Neural crest cell (in vitro differentiated cells): ENCODE measurements at places on chromosomes 3 and 15.

- no peak for DNase-seq
Observed at GRCh38 chr3:139006051-139006716, at the start of gene PRR23A. PRR23A (minus strand) TSS chr3:139006268; CDS start chr3:139006268, 0 bp downstream.

DNA sequence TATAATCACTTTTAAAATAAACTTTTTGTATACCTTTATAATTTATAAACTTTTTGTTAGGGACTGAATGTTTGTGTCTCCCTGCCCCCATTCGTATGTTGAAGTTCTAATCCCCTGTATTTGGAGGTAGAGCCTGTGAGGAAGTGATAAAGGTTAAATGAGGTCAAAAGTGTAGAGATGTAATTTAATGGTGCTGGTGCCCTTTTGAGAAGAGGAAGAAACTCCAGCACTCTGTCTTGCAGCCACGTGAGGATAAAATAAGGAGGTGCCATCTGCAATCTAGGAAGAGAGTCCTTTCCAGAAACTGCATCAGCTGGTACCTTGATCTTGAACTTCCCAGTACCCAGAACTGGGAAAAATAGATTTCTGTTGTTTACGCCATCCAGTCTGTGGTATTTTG lies 106.1 kb upstream of the RGMA start:
- no peak for DNase-seq

DNA sequence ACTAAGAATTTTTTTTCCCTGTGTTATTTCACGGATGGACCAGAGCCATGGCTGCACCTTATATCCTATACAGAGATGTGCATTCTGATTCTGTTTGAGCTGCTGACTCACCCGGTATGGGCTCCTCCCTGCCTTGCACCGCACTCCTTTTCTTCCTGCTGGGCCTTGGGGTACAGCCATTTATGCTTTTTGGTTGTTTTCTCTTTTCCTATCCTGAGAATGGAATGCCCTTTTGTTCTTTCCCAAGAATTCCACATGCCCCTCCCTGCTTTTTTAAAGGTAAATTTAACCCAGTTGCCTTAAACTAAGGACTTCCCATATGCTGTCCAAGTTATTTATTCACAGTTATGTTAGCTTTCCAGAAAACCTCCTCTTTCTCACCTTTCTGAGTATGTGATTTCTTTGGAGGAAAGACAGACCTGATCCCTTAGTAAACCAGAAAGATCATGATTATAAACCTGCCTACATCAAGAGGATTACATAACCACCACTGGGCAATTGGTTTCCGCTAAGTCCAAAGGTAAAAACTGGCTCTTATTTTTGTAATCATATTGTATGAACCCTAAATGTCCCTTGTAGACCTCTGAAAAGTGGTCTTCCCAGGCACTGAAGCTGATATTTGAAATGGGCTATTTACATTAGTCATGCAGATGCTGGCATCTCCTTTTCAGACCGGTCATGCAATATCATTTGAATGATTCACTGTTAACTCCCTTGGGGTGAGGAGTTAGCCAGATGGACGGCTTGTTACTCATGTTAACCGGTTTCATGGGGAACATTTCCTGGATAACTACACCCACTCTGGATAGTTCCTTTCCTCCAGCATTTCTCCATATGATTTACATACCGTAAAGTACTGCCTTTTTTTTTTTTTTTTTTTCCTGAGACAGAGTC lies 45.5 kb downstream of the TMOD3 start:
- no peak for DNase-seq

DNA sequence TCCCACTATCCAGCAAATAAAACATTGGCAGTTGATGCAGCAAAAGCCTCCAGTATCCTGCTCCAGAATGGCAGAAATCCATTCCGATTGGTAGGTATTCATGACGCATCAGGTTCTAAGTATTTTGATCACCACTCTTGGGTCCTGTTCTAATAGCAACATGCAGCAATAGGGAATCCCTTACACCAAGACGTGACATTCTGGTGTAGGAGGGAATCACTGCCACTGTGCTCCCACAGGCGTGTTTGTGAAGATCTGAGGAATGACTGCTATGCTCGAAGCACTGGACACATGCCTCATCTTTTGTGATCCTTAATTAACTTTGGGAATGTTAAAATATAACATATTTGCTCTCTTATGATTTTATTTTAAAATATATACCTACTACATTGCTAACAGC lies 552.9 kb downstream of the MECOM start:
- no peak for DNase-seq

DNA sequence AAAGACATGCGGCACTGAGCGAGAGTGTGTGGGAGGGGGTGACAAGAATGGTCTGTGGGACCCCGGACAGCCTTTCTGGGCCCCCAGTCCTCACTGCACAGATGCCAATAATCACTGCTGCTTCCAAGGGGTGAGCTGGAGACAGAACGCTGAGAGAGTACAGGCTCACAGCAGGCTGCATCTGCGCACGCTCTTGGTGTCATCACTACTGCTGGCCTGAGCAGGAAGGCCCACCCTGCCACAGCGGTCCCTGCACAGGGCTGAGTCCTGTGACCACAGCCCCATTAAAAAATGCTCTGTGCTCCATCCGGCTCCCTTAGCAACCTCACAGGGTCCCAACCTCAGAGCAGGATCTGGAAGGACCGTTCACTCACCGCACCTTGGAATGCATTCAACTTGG lies 205.5 kb upstream of the NSMCE3 start:
- DNase-seq, result no peak

DNA sequence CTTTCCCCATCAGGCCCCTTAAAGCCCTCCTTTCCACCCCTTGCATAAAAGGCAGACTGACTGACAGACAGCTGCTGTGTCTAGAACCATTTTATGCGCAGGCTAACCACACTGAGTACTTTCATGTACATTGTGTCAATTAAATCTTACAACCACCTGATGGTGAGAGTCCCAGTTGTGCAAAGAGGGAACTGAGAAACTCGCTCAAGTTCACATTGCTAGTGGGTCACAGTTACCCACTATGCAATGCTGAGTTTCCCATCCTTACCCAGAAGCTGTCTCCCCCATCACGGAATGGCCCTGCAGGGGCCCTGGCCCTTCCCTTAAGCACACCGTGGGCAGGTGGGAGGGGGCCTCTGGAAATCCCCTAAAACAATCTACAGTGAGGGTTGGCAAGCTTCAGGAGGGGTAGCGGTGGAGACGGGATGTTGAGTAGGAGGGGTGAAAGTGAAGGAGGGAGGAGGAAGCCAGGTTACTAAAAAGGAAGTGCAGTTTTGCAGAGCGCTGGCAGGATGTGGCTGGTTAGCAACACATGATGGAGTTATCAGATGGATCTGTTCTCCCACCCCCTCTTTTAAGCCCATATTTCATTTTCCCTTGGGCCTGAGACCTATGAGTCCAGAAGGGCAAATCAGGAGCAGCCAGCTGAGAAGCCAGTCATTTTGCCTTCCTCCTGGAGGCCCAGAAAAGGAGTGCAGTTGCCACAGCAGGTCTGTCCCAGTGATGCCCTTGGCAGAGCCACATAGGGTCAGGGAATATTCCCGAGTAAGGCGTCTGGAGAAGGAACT lies 30.0 kb downstream of the STARD5 start:
- DNase-seq, result no peak

GRCh38 chr3:109563149-109563548 lies 225.8 kb upstream of the DPPA4 start:
- DNase-seq, result no peak

DNA sequence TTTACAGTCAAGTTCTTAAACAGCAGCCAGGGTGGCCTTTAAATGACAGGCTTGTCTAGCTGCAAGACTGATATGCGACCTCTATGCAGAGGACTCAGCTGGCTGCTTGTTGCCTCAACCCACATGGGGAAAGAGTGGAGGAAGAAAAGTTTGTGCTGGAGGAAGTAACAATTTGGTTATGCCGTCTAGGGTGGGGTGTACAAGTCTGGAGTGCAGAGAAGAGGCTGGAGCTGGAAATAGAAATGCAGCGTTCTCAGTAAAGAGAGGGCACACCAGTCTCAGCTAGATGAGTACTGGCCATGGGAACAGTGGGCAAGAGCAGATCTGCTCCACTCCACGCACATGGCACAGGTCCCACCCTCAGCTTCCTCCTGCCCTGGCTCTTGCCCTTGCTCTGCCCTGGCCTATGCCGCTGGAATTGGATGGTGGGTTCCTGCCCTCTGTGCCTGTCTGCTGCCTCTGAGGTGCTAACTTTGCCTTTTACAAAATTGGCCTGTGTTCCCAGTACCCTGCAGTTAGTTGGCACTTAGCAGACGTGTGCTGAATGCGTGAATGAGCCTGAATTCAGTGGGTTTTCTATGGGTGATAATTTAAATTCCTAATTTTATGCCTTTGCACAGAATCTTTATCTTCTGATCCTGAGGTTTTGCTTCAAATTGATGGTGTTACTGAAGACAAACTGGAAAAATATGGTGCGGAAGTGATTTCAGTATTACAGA lies 59.7 kb upstream of the FURIN start:
- DNase-seq, result no peak

- DNase-seq, result no peak
Observed at GRCh38 chr3:54014067-54014466, 108.3 kb upstream of the CACNA2D3 start.

GRCh38 chr3:18843983-18844382 lies 304.3 kb upstream of the KCNH8 start:
- no peak for DNase-seq

DNA sequence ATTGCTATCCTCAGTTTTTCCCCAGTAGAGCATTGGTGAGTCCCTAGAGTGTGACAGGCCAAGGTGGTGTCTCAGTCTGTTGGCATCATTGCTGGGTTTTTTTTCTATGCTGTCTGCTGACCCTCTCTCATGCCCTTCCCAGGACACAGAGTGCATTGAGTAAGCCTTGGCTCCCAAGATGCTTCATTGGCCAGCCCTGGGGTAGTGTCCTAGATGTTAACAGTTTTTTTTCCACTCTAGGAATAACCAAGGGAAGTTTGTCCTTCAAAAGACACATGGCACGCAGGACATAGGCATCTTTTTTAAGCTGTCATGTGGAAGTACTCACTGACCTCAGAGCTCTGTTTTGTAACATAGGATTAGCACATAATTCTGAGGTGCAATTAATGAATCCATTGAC lies 19.5 kb downstream of the ADAMTSL3 start:
- no peak for DNase-seq

- DNase-seq, result no peak
Observed at GRCh38 chr3:178028933-178029332, 507.3 kb upstream of the KCNMB2 start.

DNA sequence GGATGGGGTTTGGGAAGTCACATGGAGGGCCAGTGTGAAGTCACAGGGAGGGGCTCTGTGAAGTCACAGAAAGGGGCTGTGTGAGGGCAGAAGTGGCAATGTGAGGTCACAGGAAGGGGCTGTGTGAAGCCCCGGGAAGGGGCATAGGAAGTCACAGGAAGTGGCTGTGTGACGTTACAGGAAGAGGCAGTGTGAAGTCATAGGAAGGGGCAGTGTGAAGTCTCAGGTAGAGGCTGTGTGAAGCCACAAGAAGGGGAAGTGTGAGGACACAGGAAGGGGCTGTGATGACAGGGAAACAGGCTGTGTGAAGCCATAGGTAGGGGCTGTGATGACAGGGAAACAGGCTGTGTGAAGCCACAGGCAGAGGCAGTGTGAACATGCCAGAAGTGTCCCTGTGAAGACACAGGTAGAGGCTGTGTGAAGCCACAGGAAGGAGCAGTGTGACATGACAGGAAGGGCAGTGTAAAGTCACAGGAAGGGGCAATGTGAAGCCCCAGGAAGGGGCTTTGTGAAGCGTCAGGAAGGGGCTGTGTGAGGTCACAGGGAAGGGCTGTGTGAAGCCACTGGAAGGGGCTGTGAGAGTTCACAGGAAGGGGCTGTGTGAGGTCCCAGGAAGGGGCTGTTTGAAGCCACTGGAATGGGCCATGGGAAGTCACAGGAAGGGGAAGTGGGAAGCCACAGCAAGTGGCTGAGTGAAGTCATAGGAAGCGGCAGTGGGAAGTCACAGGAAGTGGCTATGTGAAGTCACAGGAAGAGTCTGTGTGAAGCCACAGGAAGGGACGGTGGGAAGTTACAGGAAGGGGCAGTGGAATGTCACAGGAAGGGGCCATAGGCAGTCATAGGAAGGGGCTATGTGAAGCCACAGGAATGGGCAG lies 37.1 kb downstream of the GASK1A start:
- DNase-seq, result no peak

DNA sequence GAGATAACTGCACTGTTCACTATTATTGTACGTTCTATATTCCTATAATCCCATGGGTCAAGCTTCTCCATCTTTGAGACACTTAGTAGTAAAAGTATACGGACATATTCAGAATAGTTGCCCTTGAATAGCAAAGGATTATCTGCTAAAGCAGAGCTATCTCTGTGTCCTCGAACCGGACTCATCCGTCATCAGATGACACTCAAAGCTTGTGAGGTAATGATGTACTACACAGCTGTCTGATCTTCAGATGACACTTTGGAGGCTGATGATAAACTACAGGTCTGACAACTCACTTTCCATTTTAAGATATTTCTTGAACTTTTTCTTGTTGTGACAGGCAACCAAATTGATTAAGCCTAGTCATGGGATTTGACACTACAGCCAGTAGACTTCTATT lies 240.2 kb downstream of the SCAPER start:
- no peak for DNase-seq

- DNase-seq, result no peak
Observed at GRCh38 chr3:5071061-5071460, 51.0 kb upstream of the ARL8B start.
